ENCODE measurements at places on chromosomes 3 and 15.

DNA sequence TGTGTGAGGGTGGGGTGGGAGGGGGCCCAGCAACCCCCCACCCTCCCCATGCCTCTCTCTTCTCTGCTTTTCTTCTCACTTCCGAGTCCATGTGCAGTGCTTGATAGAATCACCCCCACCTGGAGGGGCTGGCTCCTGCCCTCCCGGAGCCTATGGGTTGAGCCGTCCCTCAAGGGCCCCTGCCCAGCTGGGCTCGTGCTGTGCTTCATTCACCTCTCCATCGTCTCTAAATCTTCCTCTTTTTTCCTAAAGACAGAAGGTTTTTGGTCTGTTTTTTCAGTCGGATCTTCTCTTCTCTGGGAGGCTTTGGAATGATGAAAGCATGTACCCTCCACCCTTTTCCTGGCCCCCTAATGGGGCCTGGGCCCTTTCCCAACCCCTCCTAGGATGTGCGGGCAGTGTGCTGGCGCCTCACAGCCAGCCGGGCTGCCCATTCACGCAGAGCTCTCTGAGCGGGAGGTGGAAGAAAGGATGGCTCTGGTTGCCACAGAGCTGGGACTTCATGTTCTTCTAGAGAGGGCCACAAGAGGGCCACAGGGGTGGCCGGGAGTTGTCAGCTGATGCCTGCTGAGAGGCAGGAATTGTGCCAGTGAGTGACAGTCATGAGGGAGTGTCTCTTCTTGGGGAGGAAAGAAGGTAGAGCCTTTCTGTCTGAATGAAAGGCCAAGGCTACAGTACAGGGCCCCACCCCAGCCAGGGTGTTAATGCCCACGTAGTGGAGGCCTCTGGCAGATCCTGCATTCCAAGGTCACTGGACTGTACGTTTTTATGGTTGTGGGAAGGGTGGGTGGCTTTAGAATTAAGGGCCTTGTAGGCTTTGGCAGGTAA lies 8.1 kb downstream of the FAM131A start:
- DNase-seq, result peak; percentile 85

DNA sequence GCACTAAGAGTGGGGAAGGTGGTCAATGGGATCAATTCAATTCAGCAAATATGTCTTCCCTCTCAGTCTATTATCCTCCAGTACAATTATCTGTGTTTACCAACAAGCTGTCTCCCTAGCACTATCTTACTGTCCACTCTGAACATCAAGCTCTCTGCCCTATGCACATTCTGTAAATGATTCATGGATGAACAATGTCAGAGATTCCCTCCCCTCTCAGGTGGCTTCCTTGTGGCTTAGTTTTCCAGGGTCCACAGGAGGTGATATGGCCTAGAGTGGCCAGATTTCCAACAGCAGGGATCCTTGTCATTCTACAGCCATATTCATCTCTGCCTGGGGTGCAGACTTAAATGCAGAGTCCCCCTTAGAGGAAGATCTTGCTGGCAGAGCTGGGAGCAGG lies 225.1 kb downstream of the UACA start:
- no peak for DNase-seq

GRCh38 chr3:165884518-165884917 lies 47.3 kb upstream of the BCHE start:
- no peak for DNase-seq

DNA sequence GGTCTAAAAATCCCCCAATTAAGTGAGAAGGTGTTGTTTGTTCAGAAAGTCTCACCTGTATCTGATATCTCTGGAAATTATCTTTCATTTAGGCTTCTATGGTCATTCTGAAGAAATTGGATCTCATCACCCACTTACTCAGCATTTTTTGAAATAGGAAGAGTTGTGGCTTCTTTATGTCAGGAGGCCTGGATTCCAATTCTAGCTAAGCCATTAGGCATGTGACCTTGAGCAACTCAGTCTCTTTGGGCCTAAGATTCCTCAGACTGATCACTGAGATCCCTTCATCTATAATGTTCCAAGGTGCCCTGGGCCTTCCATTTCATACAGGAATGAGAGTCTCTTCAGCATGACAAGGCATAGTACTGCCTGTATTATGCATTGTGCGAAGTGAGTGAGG lies 70.3 kb downstream of the ARHGEF26 start:
- DNase-seq, result no peak

DNA sequence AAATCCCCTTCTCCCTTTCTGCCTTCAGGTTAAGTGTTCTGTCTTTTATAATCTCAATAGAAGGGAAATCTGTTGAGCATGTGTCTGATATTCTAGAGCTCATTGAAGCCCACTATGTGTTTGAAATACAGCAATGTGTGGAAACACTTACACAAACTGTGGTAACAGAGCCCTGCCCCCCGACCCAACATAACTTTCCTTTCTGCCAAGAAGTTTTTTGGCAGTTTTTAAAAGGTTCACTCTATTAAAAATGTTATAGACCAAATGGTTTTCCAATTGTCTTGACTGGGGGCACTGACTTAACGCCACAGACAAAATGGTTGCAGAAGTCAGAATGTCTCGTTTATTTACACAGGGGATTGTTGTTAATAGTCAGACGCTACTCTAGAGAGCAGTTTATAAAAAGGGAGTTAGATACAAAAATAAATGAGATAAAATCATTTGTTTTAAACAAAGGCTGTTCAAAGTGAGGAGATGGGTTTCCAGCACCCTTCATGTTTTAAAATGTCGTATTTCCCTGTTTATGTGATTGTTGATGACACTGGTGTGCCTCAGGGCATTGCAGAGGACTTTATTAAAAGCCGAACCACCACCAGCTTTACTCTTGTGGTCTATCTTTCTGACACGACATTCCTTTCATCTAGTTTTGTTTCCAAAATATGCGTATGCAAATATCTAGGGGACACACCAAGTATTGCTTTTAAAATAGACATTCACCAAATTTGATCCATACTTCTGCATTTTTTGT lies 26.7 kb upstream of the GREM1 start:
- no peak for DNase-seq

- DNase-seq, result no peak
Observed at GRCh38 chr15:100314809-100315400, 26.9 kb downstream of the ADAMTS17 start.

DNA sequence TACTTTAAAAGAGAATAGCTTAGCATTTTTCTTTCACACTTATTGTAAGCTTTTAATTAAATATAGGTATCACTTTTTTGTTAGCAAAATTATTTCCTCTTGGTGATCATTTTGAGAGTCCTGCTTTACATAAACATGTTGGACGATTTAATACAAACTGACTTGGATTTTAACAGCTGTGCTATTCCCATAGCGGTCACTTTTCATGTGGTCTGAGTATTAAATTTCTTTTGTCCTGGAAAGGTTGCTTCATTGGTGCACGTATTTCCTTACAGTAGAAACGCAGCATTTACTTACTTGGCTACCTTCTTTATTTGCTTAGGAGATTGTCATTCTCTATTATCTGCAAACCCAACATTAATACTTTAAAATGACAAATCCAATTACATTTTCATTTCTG lies 109.4 kb downstream of the ATG7 start:
- no peak for DNase-seq

- DNase-seq, result no peak
Observed at GRCh38 chr15:45117308-45118130, 3.4 kb downstream of the DUOXA2 start.

GRCh38 chr15:70519616-70520015 lies 243.7 kb downstream of the UACA start:
- no peak for DNase-seq

GRCh38 chr15:57138349-57138788 lies 219.9 kb downstream of the TCF12 start:
- no peak for DNase-seq

DNA sequence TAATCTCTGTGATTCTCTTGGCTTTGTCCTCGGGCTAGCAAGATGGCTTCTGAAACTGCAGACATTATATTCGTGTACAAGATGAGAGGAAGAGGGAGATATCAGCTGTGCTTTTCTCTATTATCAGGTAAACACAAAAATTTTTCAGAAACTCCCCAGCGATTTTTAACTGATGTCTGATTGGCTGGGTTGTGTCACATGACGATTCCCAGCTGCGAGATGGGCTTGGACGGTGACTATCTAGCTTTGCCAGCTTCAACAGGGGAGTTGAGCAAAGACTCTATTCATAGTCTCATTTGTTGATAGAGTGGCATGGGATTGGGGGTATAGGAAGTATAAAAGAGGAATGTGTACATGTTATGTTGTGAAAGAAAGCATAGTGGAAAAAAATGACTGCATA lies 248.8 kb upstream of the AZI2 start:
- no peak for DNase-seq

DNA sequence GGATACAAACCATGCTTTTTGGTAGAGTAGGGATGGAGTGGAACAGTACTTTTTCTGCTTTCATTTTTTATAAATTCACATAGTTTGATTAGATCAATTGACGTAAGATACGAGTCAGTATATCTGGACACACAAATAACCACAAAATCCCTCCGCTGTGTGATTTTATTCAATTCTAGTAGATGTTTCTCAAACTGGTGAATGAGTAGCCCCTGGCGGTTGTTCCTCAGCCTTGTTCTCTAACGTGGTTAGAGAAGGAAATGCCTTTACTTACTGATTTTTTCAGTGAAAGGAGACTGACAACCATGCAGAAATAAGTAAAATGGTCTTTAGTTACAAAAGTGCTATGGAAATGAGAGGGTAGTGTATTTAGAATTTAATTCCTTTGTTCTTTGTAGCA lies 161.0 kb downstream of the TCF12 start:
- peak; percentile 21 for DNase-seq

GRCh38 chr15:61086756-61087155 lies 142.3 kb downstream of the RORA start:
- no peak for DNase-seq

DNA sequence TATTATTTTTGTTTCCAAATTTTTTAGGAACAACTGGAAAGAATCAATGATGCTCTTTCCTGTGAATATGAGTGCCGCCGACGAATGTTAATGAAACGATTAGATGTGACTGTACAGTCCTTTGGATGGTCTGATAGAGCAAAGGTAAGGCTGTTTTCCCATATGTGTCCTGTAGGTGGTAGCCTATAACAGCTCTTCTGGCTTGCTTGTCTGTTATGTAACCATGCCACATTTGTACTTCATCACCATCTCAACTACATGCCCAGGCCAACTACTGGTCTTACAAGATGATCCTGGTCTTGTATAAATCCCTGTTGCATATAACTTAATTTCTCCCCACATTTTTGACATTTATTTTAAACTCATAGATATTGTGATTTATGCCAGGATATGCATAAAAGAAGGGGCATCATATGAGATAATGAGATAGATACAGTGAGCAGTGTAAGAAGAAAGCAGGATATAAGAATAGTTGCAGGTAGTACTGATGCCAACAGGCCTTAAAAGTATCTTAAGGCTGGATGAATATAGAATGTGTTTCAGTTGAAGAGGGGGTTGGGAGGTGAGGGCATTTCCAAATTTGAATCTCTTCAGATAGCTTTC lies 20.3 kb downstream of the FAM98B start:
- DNase-seq, result peak; percentile 18

GRCh38 chr3:20236603-20237002 lies 50.6 kb upstream of the SGO1 start:
- no peak for DNase-seq

DNA sequence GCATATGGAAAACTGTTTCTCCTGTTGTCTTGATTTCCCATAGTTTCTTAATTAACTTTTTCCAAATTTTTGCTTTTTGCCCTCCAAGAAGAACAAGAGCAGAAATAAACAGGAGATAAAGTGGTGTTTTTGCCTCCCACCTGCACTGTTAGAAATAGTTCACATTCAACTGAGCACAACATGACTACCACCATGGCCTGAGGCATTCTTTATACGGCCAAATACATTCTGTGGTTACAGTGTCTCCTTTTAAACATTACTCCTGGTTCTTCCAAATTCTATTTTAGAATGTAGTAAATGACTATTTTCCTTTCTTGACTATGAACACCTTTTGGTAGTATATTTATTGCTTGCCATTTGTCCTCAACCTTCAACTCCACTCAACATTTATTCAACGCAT lies 98.5 kb downstream of the LARS2 start:
- no peak for DNase-seq

DNA sequence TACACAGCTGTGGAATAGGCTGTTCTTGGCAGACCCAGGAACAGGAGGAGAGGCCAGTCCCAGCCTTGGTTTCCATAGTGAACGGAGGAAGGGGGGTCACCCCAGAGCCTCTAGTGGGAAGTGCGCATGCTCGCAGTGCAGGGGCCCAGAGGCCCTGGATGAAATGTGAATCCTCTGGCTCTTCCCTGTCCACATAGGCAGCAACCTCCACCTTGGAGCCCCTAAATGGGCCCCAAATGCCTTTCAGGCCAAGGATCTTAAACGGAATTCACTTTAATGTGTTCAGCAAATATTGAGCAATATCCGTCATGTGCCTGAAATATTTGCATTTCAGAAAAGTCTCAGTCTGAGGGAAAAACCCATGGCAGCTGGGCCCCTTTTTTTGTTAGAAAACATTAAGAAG lies 3.3 kb upstream of the NDN start:
- peak; percentile 42 for DNase-seq

DNA sequence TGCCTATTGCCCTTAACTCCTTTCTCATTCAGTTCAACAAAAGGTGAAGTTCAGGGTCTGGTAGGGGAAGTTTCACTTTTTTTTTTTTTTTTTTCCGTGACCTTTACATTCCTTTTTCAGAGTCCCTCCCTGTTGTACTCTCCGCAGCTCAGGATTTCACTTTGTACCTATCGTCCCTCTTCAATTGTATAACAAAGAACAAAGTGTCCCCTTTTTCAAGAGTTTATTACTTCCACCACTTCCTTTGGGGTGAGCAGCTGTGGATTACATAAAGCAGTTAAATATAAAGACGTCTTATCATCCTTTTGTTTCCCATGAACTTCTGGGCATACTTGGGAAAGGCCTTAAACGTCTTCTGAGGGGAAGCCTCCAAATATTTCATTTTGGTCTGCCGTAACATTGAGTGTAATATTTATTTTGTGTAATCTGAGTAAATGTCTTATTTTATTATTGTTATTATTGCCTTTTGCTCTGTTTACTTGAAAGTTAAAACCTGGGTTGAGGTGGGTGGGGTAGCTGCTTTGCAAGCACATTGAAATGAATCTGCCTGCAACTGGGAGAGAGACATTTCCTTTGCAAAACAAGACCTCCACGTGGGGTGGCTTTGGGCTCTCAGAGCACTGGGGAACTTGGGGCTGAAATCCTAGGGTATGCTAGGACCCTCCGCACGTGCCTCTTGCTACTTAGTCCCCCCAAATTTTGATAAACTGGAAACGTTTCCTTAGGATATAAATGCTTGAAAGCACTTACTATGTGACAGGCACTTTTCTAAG lies 169.4 kb downstream of the MCTP2 start:
- no peak for DNase-seq

GRCh38 chr15:35545316-35545823 lies 595 bp downstream of the DPH6 start:
- DNase-seq, result no peak

DNA sequence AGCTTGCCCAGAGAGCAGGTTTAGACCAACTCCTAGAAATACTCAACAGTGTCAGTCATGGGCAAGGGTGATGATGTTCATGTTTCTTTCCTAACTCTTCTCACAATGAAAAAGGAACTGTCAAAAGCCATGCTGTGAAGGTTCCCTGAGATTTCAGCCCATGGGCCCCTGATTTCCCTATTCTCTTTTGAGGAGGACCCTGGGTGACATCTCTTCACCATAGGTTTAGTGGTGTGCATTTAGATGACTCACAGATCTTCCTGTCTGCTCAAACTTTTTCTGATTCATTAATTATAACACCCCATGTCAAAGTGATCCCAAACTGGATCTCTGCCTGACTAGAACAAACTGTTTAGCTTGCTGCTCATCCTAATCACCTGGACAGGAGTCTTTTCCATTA lies 108.0 kb downstream of the BBX start:
- DNase-seq, result no peak

GRCh38 chr3:46087871-46088270 lies 60.6 kb upstream of the XCR1 start:
- peak; percentile 41 for DNase-seq

- no peak for DNase-seq
Observed at GRCh38 chr15:47975427-47975826, 145.4 kb upstream of the SLC24A5 start.
